ENCODE measurements at places on chromosomes 4 and X. TPM values are rescaled to one million over a fixed set of nuclear protein-coding genes. Genes with fewer than 3 reads are reported as not detected.
A peak's percentile ranks its signal among the peaks of the same experiment; 100 is the strongest.

The STK32B gene
- total RNA-seq, result 2.2 TPM

The DCAF4L1 gene
- total RNA-seq, result 0.29 TPM

The SFRP2 gene
- total RNA-seq, result 4.4 TPM

The FGD1 gene
- total RNA-seq, result 8.5 TPM

GRCh38 chr4:48910511-48910910 lies 3.9 kb upstream of the OCIAD2 start:
- DNase-seq, result no peak
- no peak overlapping the region for H3K4me3 ChIP-seq
- H3K27me3 ChIP-seq, result peaks cover 8% of the 10 kb centered on the region
- H3K36me3 ChIP-seq, result no peaks in the 10 kb centered on the region

- no peaks in the 10 kb centered on the region for H3K36me3 ChIP-seq
- peaks cover 22% of the 10 kb centered on the region for H3K4me1 ChIP-seq
- DNase-seq, result peak; percentile 51
- H3K27ac ChIP-seq, result no peak overlapping the region
Observed at GRCh38 chr4:823761-824460, 2.0 kb downstream of the CPLX1 start.

GRCh38 chrX:106007815-106008214 lies 30.7 kb downstream of the SERPINA7 start:
- H3K4me1 ChIP-seq, result no peaks in the 10 kb centered on the region
- no peak for DNase-seq
- H3K4me3 ChIP-seq, result no peak overlapping the region

GRCh38 chr4:147160908-147161513 lies 215.3 kb upstream of the TTC29 start:
- peaks cover 4% of the 10 kb centered on the region for H3K27me3 ChIP-seq
- no peak overlapping the region for H3K4me3 ChIP-seq
- peaks cover 10% of the 10 kb centered on the region for H3K4me1 ChIP-seq
- H3K27ac ChIP-seq, result no peak overlapping the region
- no peaks in the 10 kb centered on the region for H3K36me3 ChIP-seq
- DNase-seq, result no peak

DNA sequence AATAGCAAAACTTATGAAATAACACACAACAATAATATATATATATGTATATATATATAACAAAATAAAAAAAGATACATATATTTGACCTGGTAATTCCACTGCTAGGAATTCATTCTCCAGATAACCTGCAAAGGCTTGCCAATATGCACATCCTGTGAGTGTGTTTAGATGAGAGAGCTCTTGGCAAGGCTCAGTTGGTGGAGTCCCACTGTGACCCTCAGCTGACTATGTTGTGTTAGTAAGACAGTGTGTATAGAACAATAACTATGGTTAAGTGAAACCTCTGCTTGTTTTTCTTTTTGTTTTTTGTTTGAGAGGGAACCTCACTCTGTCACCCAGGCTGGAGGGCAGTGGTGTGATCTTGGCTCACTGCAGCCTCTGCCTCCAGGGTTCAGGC lies 39.5 kb upstream of the RBMX start:
- H3K27me3 ChIP-seq, result no peaks in the 10 kb centered on the region
- no peak for DNase-seq
- H3K4me1 ChIP-seq, result no peaks in the 10 kb centered on the region
- H3K27ac ChIP-seq, result no peak overlapping the region

- DNase-seq, result no peak
- H3K4me1 ChIP-seq, result peaks cover 21% of the 10 kb centered on the region
- H3K27me3 ChIP-seq, result no peaks in the 10 kb centered on the region
- H3K4me3 ChIP-seq, result no peak overlapping the region
Observed at GRCh38 chr4:152257601-152258066, 278.3 kb downstream of the FBXW7 start.

GRCh38 chr4:61373901-61374440 lies 173.8 kb downstream of the ADGRL3 start:
- no peaks in the 10 kb centered on the region for H3K27me3 ChIP-seq
- no peak overlapping the region for H3K27ac ChIP-seq
- no peak for DNase-seq
- no peaks in the 10 kb centered on the region for H3K36me3 ChIP-seq
- H3K4me1 ChIP-seq, result no peaks in the 10 kb centered on the region
- no peak overlapping the region for H3K4me3 ChIP-seq

- H3K4me3 ChIP-seq, result no peak overlapping the region
- no peak overlapping the region for H3K27ac ChIP-seq
- no peaks in the 10 kb centered on the region for H3K36me3 ChIP-seq
- DNase-seq, result peak; percentile 45
Observed at GRCh38 chr4:6466756-6467381, 5.5 kb downstream of the PPP2R2C start.

DNA sequence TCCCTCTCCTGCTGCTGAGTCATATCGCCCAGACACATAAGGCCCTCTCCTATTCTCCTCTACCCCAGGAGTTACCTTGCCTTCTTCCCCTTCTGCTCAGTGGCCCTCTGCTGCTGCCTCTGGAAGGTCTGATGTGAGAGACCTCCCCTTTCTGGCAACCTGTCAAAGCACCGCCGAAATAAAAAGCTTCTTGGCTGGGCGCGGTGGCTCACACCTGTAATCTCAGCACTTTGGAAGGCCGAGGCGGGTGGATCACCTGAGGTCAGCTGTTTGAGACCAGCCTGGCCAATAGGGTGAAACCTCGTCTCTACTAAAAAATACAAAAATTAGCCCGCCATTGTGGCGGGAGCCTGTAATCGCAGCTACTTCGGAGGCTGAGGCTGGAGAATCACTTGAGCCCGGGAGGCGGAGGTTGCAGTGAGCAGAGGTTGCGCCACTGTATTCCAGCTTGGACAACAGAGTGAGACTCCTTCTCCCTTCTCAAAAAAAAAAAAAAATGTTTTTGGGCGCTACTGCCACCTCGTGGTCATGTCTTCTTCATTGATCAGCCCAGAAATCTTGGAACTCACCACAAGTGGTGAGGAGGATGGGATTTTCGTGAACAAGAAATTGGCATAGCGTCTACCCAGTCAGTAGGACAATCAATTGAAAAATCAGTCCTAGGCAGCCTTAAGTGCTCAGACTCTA lies 8.6 kb upstream of the ZXDA start:
- H3K4me1 ChIP-seq, result no peaks in the 10 kb centered on the region
- no peaks in the 10 kb centered on the region for H3K27me3 ChIP-seq
- no peak overlapping the region for H3K4me3 ChIP-seq
- H3K27ac ChIP-seq, result no peak overlapping the region
- DNase-seq, result no peak
- no peaks in the 10 kb centered on the region for H3K36me3 ChIP-seq

- no peak for DNase-seq
- H3K4me3 ChIP-seq, result no peak overlapping the region
- H3K27me3 ChIP-seq, result no peaks in the 10 kb centered on the region
- no peak overlapping the region for H3K27ac ChIP-seq
- no peaks in the 10 kb centered on the region for H3K4me1 ChIP-seq
Observed at GRCh38 chrX:101918751-101919150, 13.1 kb downstream of the ZMAT1 start.

All from suprapubic skin (tissue), 4 donors.